ENCODE measurements at places on chromosomes 11 and 22. TPM values are rescaled to one million over a fixed set of nuclear protein-coding genes. Genes with fewer than 3 reads are reported as not detected.
A peak's percentile ranks its signal among the peaks of the same experiment; 100 is the strongest.

GRCh38 chr11:20127671-20128527 is 32.4 kb downstream of the DBX1 start:
- peak; percentile 86 for DNase-seq

DNA sequence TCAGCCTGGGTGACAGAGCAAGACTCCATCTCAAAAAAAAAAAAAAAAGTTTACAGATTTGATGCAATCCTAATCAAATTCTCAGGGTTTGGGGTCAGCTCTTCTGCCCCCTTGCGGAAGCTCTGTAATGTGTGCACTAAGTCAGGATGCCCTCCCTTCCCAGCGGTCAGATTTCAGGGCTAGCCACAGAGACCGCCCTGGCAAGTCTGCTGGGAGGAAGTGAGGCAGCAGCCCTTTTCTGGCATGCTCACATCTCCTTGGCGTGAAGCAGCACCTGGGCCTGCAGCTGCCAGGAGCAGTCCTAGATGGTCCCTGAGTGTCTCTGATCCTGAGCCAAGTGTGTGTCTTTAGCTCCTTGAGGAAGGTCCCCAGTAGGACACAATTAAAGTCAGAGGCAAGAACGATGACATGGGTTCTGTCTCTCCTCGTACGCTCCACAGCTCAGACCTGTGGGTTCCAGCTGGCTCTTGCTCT is 10.9 kb upstream of the APOBEC3C start:
- peak; percentile 85 for DNase-seq

- no peak for DNase-seq
These were observed 9.9 kb downstream of the FEN1 start for GRCh38 chr11:61802605-61803004.

ZNF215 gene
- 1.6 TPM for total RNA-seq

DNA sequence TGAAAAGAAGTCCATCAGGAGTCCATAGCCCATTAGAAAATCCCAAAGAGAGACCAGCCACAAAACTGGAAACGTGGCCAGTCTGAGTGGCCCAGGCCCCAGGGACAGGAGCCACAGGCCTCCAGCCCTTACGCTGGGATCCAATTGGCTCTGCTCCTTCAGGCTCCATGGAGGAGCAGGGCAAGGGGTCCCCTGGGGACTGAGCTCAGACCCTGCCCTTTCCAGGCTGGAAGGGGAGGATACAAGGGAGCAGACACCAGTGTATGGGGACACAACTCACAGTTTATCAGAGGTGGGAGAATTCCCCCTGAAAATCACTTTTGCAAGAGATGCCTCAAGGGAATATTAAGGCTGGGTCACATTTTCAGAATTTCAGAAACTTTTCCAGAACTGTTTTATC is 227.5 kb downstream of the NTM start:
- DNase-seq, result no peak

GRCh38 chr11:62341588-62341987 is 4.3 kb downstream of the ASRGL1 start:
- no peak for DNase-seq

TRIM49 gene
- total RNA-seq, result not detected

- DNase-seq, result no peak
These were observed 10.1 kb downstream of the TXN2 start for GRCh38 chr22:36471341-36471821.

DNA sequence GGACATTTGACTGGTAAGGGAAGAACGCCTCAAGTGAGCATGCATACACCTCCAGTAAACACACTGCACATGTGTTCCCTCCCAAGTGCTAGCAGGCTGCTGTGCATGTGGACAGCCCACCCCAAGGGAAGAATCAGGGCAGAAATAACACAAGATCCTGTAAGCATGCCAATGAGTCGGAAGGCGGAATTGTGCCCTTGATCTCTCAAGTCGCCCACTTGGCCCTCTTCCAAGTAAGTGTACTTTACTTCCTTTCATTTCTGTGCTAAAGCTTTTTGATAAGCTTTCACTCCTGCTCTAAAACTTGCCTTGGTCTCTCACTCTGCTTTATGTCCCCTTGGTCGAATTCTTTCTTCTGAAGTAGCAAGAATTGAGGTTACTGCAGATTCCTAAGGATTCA is 139.6 kb downstream of the TRPC6 start:
- peak; percentile 21 for DNase-seq

- peak; percentile 11 for DNase-seq
These were observed 32.4 kb downstream of the NF2 start for GRCh38 chr22:29635734-29636357.

GRCh38 chr22:39348909-39349505 is 784 bp upstream of the SYNGR1 start:
- DNase-seq, result no peak

- DNase-seq, result peak; percentile 54
These were observed 16.1 kb upstream of the RELT start for GRCh38 chr11:73359930-73360742.

GRCh38 chr11:123093739-123094138 is 31.8 kb upstream of the HSPA8 start:
- no peak for DNase-seq

ENTHD1 gene
- not detected for total RNA-seq

GRCh38 chr11:97745515-97746050 is 1275.2 kb upstream of the CNTN5 start:
- DNase-seq, result no peak
